ENCODE measurements at places on chromosomes 2 and 18. TPM values are rescaled to one million over a fixed set of nuclear protein-coding genes. Genes with fewer than 3 reads are reported as not detected.

PPP1R1C gene
- 5.8 TPM for total RNA-seq

DNA sequence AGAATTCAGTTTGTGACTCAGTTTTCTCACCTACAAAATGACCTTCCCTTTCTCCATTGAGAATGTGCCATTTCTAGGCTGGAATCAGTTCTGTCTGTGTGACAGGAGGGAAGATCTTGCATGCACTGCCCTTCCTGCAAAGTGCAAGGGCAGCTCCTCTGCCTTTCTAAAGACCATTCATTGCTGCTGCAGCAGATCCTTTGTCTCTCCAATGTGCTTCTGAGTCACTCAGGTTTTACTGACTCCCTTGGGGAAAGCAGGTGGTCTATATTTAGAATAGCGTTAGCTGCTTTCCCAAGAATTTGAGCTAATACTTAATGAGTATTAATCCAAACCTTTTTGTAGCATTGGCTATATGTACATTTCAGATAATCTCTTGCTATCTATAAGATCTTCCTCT is 62.5 kb downstream of the DAW1 start:
- DNase-seq = no peak

CROCC2 gene
- not detected for total RNA-seq

- DNase-seq = no peak
Observed at GRCh38 chr2:103739186-103739585, 977.4 kb downstream of the TMEM182 start.

GRCh38 chr2:217183471-217183870 is 323.6 kb upstream of the TNP1 start:
- no peak for DNase-seq

GLI2 gene
- total RNA-seq = 6.7 TPM

DNA sequence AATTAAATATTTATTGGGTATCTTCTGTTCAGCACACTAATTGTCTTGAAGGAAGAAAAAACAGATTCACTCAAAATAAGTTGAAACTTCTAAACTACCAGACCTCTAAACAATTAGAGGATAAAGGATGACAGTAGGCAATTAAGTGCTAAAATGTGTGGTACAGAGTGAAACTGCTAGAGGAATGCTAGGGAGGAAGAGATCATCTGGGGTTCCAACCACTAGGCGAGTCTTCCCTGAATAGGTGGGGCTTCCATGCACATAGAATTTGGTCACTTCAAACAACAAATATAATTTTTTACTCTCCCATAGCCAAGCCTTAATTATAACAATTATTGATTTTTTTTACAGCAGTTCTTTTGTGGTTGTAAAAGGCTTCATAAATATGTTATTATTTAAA is 559.0 kb upstream of the ZEB2 start:
- DNase-seq = no peak

- DNase-seq = no peak
Observed at GRCh38 chr2:23386339-23387220, 1.6 kb downstream of the KLHL29 start.

DNA sequence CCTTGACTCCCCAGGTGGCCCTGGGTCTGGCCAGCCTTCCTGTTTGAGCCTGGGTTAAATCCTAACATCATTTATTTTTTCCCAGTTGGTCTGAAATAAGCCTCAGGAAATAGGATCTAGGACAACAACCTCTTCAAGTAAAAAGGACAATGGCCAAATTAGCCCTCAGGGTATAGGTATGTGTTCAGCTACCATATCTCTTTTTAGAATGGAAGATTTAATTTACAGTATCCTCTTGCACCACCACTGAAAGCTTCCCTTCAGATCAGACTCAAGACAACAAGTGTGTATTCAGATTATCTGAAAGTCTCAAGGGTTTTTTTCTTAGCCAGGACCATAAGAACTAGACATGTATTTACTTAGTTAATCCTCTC is 61.6 kb upstream of the CXCR4 start:
- DNase-seq = no peak

- no peak for DNase-seq
Observed at GRCh38 chr2:28480403-28481049, 15.3 kb upstream of the PLB1 start.

ANO7 gene
- 1.1 TPM for total RNA-seq

DYNAP gene
- total RNA-seq = not detected

PSTPIP2 gene
- 7.5 TPM for total RNA-seq

NEB gene
- 7.7 TPM for total RNA-seq

- no peak for DNase-seq
Observed at GRCh38 chr2:122627388-122627787, 871.9 kb downstream of the TSN start.

MITD1 gene
- 33.1 TPM for total RNA-seq

DNA sequence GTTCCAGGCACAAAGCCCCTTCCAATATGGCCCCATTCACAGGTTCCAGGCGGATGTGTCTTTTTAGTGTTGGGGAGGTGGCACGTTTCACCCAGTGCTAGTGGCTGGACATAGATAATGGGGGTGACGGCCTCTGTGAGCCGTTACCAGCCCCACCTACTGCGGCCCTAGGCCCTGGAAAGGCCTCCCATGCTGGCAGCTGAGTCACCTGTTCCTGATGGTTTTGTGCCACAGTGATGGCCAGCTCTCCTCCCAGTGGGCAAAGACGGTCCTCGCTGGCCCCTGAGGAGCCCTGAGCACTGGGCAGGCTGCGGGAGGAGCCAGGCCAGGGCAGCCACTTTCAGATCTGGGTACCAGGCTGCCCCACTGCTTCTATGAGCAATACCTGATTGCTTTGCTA is 40.0 kb upstream of the GPC1 start:
- peak; percentile 55 for DNase-seq

DNA sequence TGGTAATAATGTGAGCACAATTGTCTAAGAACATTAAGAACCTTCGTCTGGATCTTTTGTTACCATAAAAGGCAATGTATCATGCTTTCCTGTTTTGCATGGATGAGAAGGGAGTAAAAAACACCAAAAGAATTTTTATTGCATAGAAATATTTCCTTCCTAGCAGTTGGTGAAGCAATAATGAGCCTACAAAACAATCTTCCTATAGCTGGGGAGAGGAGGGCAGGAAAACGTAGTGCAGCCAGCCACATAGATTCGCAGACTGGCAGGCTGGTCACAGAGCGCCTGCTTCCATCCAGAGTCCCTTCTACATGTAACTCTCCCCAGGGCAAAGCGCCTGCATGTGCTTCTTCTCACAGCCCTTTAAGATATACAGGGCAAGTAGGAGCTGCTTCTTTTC is 190.4 kb downstream of the BABAM2 start:
- no peak for DNase-seq

GRCh38 chr2:235458839-235459273 is 35.0 kb upstream of the AGAP1 start:
- DNase-seq = no peak

GRCh38 chr2:241812730-241813643 is 4.0 kb downstream of the NEU4 start:
- no peak for DNase-seq

DNA sequence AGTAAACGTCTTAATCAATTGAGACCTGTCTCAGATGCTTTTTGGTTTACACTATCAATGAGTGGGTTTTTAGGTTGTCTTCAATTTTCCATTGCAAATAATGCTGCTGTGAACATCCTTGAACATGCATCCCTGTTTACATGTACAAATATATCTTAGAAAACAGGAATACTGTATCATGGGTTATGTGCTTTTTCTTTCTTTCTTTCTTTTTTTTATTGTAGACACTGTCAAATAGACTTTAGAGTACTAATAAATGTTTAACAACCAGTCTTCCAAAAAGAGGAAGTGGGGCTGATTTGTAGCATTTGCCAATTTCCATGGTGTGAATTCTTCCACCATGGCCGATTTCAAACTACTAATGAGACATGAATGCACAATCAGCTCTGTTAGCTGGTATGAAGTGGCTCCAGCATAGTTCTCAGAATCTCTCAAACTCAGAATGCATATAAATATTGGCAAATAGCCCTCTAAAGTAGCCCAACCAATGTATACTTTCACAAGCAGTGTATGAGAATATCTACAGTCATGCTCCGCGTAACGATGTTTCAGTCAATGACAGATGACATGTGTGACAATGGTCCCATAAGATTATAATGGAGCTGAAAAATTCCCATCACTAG is 50.3 kb upstream of the B3GNT2 start:
- DNase-seq = no peak

DNA sequence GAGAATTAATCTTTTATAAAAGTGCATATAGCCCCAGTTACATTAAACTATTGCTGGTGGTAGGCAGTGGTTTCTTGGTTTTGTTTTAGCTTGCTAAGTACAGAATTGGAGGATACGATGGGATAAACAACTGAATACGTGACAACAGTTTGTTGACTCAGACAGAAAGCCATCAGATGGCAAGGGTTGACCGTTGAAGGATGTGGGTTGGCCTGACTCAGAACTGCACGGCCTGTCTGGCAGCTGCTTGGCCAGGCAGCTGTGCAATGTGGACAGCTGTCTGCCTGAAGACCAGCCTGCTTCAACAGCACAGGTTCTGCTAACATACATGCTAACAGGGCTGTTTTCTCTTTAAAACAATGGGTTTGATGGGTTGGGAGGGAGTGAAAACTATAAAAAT is 46.6 kb downstream of the PRKRA start:
- DNase-seq = no peak

- no peak for DNase-seq
Observed at GRCh38 chr2:181517685-181518301, 60.6 kb downstream of the ITGA4 start.

DNA sequence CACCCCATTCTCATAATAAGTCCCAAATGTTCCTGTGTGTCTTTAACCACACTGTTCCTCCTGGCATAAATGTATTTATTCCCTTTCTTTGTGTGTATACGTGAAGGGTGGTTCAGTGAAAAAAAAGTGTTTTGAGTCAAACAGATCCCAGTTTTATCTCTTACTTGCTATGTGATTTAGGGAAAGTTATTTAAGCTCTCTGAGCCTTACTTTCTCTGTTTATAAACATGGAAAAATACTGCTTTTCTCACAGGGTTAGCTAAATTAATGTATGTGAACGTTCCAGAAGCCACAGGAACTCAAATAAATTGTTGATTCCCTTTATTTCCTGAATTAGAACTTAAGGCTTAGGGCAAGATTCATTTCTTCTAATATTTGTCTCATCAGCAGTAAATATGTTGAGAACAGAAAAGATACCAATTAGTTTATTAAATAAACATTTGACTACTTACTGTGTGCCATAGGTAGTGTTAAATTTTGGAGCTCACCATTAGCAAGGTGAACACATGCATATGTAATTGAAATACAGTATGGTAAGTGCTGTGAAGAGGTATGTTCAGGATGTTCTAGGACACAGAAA is 33.2 kb downstream of the RALBP1 start:
- DNase-seq = no peak

DNA sequence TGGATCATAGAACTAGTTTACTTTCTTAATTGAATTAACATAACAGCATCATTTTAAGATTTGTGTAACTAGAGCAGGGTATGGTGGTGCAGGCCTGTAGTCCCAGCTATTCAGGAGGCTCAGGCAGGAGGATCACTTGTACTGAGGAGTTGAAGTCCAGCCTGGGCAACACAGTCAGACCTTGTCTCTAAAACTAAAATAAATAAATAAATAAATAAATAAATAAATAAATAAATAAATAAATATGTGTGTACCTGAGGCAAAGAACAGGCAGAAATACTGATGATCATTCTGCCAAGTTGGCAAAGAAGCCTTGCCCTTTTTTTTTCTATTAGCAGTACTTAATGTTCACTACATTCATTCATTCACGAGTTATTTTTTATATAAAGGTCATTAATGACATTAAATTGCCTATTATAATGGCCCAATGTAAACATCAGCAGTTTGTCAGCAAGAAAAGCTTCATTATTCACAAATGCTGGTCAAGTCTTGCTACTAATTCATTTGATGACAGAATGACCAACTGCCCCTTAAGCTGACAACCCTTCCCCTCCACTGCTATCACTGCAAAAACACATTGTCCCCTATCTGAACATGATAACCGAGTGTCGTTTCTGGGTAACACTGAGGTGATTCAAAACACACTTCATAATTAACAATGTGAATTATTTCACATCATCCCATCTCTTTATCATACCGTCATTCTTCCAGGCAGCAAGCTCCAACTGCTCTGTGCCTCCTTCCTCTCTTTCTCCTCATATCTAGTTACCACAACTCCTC is 39.0 kb downstream of the ARL5A start:
- DNase-seq = no peak

DNA sequence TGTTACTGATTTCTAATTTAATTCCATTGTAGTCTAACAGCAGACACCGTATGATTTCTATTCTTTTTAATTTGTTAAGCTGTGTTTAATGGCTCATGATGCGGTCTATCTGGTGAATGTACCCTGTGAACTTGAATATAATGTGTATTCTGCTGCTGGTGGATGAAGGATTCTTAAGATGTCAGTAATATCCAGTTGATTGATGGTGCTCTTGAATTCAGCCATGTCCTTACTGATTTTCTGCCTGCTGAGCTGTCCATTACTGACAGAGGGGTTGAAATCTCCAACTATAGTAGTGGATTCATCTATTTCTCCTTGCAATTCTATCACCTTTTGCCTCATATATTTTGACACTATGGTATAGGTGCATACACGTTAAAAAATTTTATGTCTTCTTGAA is 373.3 kb upstream of the RAB12 start:
- DNase-seq = no peak

DNA sequence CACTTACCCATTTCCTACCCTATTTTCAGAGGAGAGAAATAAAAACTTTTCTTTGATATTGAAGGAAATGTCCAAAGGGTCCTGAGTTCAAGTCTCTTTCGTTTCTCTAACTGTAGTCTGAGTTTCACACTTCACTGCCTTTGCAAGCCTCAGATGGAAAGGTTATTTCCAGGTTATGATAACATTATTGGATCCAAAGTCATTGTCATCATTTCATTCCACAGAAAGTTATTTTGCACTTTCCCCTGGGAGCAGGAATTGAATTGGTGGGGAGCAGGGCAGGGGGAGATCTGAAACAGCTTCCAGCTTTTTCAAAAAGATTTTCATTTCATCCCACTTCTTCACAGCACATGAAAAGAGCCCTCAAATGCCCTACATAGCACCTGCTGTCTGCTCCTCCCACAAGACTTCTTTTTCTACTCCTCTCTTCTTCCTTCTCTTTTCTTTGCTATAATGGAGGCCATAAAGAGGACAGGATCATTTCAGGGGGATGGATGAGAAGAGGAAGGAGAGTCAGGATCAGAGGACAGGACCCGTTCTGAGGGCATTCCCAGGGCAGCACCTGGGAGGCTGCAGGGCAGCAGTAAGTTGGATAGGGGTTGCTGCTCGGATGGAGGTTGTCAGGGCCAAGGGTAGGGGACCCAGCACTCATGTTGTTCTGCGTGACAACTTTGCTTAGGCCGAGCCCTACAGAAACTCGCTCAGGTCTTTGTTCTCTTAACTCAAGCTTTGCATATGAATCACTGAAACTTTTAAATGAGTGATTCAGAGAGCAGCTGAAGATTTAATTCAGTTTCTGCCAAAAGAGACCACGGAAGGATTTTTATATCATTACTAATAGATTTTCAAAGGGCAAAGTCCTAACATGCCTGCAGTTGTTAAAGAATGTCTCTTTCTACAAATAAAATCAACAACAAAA is 11.4 kb upstream of the GALNT5 start:
- DNase-seq = no peak

GRCh38 chr18:12531749-12532148 is 124.0 kb downstream of the PRELID3A start:
- no peak for DNase-seq
